ENCODE measurements at places on chromosomes 7 and 10. TPM values are rescaled to one million over a fixed set of nuclear protein-coding genes. Genes with fewer than 3 reads are reported as not detected.

DNA sequence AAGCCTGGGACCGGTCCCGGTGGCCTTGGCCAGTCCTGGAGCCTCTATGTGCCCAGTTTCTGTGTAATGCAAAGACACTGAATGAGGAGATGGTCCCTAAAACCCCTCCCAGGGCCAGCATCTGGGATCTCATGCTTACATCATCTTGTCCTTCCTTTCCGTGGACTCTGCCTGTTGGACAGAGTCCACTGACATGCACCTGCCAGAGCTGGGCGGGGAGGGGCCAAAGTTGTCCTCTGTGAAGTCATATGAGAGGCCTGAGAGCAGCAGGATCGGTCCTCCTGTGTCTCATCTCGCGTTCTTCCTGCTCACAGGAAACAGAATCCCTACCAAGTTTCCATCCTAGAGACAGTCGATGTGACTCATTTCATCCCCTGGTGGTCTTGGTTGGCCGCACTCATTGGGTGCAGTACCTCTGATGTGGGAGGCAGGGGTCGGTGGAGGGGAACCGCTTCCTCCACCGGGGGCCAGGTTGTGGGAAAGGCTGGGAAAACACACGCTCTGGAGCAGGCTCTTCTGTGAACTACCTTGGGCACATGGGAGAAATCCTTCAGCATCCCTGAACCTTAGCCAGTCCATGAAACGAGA lies 389.6 kb upstream of the PODXL start:
- no peak for DNase-seq

- peak; percentile 54 for DNase-seq
Observed at GRCh38 chr10:93916257-93917063, 22.7 kb downstream of the SLC35G1 start.

- DNase-seq, result no peak
Observed at GRCh38 chr7:155773531-155773930, 38.7 kb downstream of the SHH start.

- DNase-seq, result no peak
Observed at GRCh38 chr7:76165106-76165972, 36.4 kb upstream of the SRRM3 start.

DNA sequence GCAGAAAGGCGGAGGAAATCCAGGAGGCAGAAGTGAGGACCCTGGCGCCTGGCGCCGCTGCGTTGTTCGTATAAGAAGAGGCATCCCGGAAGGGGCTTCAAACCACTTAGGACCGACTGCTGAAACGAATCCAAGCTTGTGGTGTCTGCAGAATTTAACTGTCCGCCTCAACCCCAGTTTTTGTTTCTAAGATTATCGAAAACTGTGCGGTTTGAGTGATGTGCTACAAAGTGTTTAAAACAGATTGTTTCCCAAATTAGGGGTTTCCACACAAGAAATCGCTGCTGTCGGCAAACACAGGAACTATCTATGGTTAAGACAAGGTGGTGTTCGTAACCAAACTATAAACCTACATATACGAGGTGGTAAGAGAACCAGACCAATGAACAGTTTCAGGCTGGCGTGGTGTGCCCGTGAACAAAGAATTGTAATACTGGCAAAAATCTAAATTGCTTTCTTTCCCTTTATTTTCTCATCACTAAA lies 835 bp upstream of the DGKI start:
- DNase-seq, result no peak

DNA sequence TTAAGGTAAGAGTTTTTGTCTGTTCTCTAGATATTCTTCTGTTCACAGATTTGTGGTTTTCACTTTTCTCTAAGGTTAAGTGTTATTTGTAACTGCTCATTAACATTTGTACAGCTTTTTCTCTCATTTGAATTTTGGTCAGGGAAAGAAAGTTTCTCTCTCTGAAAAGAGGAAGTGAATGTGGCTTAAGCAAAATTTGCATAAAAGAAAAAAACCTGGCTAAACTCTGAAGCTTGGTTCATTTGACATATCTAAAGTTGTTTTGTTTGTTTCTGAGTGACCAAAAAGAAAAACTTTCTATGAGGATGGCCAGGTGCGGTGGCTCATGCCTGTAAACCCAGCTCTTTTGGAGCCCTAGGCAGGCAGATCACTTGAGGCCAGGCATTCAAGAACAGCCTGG lies 22.0 kb upstream of the SLC26A4 start:
- no peak for DNase-seq

DNA sequence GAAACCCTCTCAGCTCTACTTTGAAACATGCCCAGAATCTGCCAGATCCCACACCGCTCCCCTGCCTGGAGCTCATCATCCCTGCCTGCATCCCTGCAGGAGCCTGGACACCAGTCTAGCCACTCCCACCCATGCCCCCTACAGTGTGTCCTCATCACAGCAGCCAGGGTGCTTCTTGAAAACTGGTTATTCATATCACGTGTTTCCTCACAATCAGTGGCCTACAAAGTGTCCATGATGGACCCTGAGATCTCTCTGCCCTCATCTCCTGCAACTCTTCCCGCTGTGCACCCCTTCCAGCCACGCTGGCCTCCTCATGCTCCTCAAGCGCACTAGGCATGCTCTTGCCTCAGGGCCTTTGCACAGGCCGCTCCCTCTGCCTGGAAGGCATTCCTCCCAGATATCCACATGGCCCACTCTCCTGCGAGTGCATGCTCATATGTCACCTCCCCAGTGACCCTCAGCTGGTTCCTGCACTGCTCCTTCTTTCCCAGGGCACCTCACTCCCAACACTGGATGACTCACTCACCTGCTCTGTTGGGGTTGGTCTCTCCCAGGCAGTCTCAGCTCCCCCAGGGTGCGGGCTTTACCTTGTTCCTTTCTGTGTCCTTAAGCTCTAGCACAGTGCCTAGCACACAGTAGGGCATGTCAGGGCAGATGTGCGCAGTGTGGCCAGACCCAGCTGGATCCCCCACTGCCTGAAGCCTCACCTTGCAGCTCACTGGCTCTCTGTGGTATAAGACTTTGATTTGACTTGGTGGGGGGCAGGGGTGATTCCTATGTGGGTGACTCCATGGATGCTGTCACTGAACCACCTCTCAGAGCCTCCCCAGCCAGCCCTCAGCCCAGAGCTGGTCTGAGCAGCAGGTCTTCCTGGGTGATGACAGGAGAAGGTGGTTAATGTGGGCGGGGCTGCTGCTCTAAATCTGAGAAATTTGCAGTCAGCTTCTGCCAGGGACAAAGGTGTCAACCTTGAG lies 37.3 kb downstream of the CDH23 start:
- DNase-seq, result no peak

DNA sequence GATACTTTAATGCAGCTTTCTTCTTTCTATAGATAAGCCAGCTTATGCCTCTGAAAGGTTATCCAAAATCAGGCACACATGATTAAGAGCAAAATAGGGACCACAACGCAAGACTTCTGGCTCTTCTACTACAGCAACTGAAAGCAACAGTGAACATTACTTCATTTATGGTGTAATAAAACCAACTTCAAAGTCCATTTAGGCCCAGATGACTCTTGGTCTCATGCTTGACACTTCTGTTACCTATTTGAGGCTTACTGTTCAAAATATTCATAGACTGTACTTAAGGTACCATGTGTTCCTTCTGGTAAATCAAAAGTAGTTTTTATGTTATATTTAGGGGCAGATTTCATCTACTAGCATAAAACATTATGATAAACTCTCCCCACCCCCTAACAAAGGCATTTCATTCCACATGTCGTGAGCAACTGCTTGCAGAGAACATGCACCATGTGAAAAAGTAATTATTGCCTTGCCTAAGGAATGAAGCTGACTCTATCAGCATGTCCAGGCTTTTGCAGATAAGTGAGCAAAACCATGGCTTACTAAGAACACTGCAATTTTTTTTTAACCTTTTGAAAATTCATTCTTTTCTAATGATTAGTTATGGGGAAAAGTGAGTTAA lies 154.9 kb upstream of the ITGB1 start:
- peak; percentile 61 for DNase-seq

DNA sequence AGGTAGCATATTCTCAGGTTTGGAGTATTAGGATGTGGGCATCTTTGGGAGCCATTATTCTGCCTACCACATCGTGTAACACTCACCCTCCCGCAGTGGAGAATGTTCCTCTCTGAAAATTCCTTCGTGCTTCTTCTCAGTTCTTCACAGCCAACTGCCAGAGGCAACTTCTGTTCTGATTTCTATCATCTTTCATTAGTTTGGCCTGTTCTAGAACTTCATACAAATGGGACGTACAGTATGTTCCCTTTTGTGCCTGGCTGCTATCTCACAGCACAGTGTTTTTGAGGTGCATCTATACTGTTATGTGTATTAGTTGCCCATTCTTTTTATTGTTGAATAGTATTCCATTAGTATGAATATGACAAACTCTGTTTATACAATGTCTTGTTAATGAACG lies 8.9 kb upstream of the SLC26A3 start:
- DNase-seq, result no peak

- peak; percentile 96 for DNase-seq
Observed at GRCh38 chr7:17651863-17652385, 288.4 kb downstream of the SNX13 start.

DNA sequence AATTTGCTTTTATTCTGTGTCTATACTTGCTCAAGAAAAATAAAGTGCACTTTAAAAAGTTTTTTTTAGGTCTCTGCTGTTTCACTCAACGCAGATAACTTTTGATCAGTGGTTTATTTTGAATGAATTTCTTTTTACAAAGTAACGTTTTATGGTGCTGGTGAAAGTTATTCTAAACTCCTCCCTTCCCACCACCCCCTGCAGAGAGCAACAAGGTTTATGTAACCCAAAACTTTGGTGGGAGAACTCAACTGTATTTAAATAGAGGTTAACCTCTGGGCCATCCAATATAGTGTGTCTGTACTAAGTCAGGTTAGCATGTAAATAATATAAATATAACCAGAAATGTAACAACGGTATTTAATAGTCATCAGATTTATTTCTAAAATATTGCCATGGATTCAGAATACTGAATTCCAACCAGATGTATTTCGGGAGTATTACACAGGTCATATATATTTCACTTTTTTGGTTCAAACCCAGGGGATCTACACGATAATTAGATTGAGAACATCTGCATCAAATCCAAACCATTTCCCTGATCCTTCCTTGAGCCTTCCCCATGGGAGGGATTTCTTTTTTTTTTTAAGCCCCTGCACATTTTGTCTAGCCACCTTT lies 3.9 kb upstream of the CUX1 start:
- DNase-seq, result no peak

- DNase-seq, result no peak
Observed at GRCh38 chr7:152081088-152081487, 55.6 kb downstream of the GALNT11 start.

DNA sequence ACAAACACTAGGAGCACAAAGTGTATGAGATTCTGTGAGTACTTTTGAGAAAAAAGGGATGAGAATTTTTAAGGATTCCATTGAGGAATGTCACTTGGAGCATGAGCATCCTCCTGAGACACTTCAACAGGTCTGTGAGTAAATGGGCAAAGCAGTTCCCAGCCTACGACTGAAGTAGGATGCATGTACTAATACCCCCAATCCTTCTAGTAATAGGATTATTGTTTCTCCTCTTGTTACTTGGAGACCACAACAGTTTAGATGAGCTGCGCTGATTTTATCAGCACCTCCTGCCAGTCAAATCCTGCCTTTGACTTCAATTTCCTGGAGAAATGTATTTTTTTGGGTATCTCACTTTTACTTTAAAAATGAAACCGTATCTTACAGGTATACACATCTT lies 820 bp downstream of the BBS9 start:
- no peak for DNase-seq

DNA sequence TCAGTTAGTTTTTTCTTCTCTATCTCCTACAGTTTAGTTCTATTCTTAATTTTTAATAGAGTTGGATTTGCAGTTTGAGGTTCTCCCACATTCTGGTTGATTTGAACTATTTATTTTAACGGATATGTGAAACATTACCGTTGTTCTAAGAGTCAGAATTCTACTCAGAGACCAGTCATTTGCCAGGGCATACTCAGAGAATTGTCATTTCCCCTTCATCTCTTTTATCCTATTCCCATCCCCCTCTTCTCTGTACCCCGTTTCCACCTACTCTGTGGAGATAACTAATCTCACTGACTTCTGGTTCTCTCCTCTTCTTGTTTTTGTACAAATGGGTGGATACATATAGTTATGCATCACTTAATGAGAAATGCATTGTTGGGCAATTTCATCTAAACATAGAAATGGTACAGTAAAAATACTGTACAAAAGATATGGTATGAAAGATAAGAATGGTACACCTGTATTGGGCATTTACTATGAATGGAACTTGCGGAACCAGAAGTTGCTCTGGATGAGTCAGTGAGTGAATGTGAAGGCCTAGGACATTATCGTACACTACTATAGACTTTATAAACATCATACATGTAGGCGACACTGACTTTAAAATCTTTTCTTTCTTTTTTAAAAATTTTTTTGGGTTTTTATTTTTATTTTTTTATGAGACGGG lies 53.1 kb downstream of the INPP5F start:
- DNase-seq, result no peak

DNA sequence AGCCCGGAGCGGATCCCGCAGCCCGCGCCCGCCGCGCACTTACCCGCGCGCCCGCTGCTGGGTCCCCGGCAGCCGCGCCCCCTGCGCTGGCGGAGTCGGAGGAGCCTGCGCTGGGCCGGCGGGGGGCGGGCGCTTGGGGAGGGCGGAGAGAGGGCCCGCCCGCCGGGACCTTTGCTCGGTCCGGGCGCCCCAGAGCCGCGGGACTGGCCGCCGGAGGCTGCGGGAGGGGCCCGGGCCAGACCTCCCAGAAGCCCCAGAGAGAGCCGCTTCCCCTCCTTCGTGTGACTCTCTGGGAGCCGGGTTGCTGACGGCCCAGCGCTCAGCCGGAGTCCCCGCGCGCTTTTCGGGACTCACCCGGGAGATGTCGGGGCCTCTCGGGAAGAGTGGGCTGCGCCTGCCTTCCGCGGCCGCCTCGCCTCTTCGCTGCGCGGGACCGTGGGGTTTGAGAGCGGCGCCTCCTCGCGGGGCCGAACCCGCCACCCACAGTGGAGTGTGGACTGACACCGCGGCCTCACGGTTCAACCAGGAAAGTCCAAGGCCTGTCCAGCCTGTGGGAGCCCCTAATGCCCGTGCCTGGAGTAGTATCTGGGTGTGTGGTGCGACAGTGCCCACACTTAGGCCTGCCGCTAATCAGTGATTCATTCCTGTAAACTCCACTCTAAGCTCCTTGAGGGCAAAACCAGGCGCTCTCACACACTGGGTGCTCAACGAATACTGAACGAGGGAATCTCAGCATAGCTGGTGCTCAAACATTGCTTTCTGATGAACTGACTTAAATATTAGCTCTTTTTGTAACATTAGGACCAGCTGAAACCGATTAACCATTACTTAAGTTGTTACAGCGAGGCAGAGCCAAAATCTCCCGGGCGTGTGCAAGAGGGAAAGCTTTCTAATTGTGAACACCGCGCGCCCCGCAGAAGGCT lies at the start of gene GSDME:
GSDME (minus strand) TSS at position 112 of the 923 bp plus-strand sequence. CDS start 7,690 bp downstream, outside the sequence.
- DNase-seq, result peak; percentile 75

GRCh38 chr7:94392393-94392786 lies 2.3 kb upstream of the COL1A2 start:
- DNase-seq, result peak; percentile 52

DNA sequence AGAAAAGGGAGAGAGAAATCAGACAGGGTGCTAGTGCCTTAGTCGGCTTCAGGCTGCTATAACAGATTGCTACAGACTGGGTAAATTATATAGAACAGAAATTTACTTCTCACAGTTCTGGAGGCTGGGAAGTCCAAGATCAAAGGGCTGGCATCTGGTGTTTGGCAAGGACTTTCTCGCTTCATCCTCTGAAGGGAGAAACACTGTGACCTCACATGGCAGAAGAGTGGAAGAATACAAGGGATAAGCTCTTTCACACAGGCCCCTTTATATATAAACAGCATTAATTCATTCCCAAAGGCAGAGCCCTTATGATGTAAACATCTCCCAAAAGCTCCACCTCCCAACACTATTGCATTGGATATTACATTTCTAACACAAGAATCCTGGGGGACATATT lies 235.5 kb upstream of the INHBA start:
- no peak for DNase-seq

The MYH16 gene
- total RNA-seq, result not detected

The NRG3 gene
- total RNA-seq, result not detected

The PAX4 gene
- not detected for total RNA-seq

The CALML3 gene
- total RNA-seq, result not detected

The CYP17A1 gene
- not detected for total RNA-seq
